ENCODE measurements at places on chromosomes 2 and 18.

DNA sequence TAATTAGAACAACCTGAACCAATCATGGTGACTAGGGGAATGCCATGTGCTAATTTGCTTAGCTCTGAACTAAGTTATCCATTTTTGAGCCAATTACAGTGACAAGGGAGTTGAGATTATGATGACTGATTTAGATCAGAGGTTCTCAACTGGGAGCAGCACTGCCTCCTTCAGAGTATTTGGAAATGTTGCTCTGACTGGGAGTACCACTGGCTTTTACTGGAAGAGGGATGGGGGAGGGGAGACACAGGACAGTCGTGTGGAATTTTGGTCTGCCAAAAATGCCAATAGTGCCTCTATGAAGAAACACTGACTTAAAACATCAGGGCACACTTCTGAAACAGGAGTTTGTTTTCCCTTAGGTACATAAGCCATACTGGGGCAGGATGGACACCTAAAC is 48.1 kb upstream of the VPS54 start:
- no peak for DNase-seq

DNA sequence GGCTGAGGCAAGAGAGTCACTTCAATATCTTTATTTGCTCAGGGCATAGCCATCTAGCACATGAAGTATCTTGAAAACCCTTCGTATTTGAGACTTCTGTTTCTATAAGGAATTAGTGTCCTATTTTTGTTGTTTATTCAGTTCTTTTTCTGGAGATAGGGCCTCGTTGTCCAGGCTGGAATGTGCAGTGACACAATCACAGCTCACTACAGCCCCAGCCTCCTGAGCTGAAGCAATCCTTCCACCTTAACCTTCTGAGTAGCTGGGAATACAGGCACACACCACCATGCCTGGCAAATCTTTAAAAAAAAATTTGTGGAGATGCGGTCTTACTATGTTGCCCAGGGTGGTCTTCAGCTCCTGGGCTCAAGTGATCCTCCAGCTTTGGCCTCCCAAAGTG is 50.6 kb downstream of the PSMD14 start:
- no peak for DNase-seq

GRCh38 chr2:72969706-72970105 is 52.4 kb downstream of the EMX1 start:
- no peak for DNase-seq

DNA sequence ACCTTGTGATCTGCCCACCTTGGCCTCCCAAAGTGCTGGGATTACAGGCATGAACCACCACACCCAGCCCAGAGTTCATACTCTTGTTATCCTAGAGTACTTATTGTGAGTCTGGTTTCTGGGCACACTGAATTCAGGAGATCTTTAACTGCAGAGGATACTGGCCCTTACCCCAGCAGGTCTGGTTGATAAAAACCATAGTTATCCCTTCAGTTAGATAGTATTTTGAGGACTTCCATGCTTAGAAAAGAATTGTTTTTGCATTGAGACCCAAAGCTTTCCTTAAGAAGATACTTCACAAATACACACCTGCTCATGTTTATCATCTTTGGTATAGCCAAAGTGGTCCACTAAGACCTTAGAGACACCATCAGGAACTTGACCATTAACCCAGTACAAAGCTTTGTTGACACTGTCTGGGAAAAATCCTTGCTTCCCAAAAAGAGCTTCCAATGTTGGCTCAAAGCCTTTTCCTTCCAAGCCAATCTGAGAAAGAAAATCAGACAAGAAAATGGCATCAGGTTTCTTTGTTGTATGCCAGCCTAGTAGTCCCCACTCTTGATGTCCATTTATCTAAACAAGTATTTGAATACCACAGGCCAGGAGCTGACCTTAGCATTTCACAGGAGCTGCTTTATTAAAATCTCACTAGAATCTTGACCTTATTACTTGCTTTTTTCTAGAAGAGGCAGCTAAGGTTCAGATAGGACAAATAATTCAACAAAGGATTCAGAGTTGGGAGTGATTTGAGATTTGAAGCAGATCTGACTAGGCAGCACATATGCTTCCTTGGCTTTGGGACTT is 17.2 kb downstream of the APOB start:
- no peak for DNase-seq

GRCh38 chr2:168738062-168738461 is 64.4 kb upstream of the NOSTRIN start:
- no peak for DNase-seq

GRCh38 chr18:59065684-59066083 is 74.0 kb upstream of the SEC11C start:
- DNase-seq, result no peak

DNA sequence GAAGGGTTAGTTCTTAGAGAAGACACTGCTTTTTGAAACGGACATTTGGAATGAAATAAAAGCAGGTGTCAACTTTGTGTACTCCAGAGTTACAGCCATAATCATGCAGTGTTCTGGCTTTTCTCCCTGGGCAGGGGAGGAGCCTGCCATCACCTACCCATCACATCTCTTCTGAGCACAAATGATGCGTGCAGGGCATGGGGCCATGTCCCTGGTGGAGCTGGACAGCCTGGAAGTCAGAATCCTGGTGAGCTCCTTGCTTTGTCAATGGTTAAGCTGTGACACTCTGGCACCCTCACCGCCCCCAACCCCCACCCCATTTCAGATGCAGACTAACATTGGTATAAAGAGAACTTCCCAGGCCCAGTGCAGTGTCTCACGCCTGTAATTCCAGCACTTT is 53.1 kb downstream of the PDCL3 start:
- no peak for DNase-seq

- no peak for DNase-seq
Measured at GRCh38 chr18:2172881-2173280, 398.4 kb downstream of the METTL4 start.

DNA sequence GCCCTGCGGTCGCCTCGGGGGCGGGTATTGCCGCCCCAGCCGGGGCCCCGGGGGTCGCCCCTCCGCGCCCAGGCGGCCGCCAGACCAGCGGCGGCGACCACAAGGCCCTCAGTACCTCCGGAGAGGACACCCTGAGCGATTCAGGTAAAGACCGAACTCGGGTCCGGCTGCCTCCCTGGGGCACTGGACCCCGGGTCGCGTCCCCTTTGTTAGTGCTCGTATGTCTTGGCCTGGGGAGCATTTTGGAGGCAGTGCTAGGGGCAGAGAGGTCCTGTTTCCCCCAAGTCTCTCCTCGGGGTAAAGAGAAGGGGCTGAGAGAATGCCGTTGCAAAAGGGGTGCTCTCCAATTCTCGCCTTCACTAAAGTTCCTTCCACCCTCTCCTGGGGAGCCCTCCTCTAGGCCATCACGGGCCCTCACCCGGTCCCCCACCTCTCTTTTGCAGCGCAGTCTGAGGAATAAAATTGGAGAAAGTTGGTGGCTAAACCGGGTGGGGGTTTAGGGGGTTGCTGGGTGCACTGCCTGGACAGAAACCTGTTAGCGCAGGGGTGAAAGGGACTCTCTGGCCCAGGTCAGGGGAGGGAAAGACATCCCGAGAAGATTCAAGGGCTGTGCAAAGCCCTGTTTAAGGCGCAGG is 2.5 kb downstream of the MYCN start:
- DNase-seq, result no peak

GRCh38 chr18:67864677-67865340 is 348.3 kb upstream of the DSEL start:
- DNase-seq, result no peak

GRCh38 chr2:181782660-181783059 is 102.3 kb upstream of the NEUROD1 start:
- DNase-seq, result no peak

- peak; percentile 34 for DNase-seq
Measured at GRCh38 chr2:98518101-98518500, 73.4 kb downstream of the INPP4A start.

DNA sequence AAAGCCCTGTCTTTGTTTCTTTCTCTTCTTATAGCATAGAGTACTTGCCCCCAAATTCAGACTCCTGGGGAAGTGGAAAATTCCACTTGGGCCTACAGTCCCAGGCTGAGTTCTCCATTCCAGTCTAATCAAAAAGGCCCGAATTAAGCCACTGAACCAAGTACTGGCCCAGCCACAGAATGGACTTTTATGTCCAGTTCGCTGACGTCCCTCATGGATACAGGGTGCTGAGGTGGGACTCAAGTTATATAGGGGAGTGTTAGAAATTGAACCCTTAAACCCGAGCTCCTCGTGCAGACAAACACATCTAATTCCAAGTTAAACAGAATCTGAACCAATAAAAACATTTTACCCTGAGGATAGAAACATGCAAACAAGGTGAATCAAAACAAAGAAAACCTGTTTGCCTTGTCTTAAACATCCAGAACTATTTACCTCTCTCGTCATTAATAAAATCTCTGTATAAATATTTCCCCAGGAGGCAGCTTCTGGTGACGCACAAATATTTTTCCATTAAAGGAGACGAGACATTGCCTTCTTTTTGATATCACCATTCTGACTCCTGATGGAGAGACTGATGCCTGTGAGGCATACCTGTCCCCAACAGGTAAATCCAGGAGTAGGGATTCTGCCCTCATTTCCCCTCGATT is 136.8 kb upstream of the ARL4C start:
- no peak for DNase-seq

DNA sequence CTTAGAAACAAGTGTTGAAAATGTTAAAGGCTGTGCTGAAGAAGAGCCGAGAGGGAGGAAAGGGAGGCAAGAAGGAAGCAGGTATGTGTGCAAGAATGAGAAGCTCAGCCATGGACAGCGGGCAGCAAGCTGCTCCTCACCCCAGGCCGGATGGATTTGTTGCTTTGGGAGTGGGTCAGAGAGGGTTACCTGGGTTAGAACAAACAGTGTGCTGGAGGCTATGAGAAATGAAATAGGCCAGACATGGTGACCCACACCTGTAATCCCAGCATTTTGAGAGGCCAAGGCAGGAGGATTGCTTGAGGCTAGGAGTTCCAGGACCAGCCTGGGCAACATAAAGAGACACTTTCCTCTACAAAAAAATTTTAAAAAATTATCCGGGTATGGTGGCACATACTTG is 97.5 kb downstream of the TANC1 start:
- no peak for DNase-seq

Measured in mucosa of gallbladder (tissue), 1 donor.